ENCODE measurements at places on chromosomes 6 and 20.

DNA sequence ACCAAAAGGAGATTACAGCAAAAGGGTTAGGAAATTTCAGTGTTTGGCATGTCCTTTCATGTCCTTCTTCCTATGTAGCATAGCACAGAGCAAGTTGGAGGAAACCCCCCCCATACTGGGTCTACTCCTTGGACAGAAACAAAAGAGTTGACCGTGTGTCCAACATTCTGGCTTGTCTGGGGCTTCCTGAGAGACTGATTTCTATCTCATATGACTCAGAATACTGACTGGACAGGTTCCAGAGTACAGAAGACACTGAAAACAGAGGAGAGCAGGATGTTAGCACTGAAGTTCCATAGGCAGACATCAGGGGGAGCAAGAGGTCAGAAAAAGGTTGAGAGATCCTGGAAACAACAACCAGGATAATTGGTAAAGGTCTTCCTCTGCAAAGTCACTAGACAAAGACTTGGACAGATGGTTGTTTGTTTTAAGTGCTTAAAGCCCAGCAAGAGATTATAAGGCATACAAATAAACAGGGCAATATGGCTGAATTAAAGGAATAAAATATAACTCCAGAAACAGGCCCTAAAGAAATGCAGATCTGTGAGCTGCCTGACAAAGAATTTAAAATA is 48.4 kb downstream of the USP49 start:
- peak; percentile 25 for DNase-seq

DNA sequence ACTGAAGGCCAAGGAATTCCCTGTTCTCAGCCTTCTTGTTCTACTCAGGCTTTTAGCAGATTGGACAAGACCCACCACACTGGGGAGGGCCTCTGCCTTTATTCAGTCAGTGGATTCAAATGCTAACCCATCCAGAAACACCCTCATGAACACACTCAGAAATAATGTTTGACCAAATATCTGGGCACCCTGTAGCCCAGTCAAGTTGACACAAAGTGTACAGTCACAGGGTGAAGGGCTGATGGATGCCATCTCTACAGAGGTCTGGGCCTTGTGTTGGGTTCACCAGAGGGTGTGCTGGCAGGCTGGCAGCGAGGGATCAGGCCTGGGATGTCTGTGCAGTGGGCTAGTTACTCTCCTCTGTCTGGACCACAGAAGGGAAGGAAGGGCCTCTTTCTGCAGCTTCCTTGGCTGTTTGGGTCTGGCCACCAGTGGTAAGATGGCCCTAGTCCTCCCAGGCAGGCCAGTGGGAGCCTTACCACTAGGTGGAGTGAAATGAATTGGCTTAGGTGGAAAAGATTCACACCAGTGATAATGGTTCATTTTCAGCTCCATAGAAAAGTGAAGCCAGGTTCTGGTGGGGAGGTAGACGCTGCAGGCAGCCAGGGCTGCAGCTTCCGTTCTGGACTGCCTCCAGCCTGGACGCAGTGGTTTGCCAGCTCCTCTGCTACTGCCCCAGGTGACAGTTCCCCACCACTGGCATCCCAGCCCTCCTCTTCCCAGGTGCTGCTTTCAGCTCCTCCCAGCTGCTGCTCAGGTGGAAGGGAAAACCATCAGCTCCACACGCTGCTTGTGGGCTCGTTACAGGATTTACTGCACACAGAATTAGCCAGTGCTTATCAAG is 9.2 kb downstream of the TUBB2A start:
- DNase-seq, result no peak

DNA sequence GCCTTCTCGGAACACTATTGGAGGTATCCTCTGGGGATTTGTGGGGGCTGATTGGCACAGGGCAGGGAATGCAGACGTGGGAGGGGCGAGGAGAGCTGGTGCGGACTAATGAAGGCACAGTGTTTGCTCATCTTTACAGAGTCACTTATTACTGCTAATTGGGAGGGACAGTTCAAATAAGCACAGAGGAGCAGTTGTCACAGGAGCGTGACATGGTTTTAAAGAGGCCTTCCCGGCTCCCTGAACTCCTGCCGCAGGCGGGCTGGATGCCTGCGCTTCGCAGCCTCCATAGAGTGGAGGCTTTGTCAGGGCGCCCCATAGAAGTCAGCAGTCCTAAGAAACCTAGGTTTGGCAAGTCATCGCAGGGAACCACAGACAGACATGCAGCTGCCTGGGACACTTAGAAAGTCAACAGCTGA is 149.6 kb downstream of the LINC00237 start:
- no peak for DNase-seq

GRCh38 chr6:147023148-147023547 is 181.1 kb upstream of the STXBP5 start:
- DNase-seq, result no peak

DNA sequence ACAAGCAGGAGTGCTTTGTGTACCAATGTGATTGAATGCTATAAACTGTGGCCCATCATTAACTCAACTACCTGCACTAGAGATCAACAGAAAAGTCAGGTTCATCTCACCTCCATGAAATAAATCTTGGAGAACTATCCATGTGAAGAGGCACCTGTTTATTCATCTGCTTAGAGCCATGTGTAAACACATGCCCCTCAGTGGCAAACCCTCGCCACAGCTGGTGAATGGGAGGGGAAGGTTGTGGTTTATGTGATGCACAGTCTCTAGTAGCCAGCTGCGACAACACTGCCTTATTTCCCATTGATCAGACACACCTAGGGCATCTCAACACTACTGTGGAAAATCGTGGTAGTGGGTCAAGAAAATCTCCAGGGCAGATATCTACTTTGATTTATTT is 640.2 kb downstream of the PTPRT start:
- no peak for DNase-seq

- DNase-seq, result no peak
Measured at GRCh38 chr6:149259753-149260152, 57.8 kb upstream of the TAB2 start.

GRCh38 chr6:40721271-40721952 is 134.2 kb upstream of the LRFN2 start:
- no peak for DNase-seq

- DNase-seq, result no peak
Measured at GRCh38 chr6:143294265-143294860, 156.1 kb downstream of the ADAT2 start.

DNA sequence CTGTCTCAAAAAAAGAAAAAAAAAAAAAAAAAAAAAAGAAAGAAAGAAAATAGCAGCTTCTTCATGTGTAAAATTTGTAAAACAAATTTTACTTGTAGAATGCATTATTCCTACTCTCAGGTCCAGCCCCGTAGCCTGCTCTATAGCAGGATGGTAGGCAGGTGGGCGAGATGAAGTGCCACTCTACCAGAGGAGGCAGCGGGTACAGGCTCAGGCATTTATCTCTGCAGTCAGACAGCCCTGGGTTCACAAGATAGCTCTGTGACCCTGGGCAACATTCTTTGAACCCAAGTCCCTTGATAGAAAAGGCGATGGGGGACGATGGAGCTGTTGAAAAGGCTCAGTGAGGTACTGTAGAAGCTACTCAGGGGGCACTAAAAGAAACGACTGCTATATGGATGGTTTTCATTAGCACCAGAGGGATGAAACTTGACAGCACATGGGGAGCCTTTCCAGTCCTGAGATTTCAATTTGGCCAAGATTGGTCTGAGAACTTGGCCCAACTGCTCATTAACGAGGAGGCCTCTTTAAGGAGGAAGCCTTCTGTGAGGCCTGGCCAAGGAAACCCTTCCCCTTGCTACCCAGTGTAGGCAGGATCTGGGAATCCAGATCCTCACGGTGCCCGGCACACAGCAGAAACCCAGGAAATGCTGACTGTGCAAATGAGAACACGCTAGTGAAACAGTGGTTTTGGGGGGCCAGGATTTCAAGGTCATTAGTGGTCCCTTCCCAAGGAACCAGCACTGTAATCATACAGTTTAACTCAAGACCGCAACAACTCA is 63.1 kb downstream of the MYH7B start:
- DNase-seq, result no peak

- no peak for DNase-seq
Measured at GRCh38 chr6:105745464-105746129, 340.5 kb upstream of the PRDM1 start.

DNA sequence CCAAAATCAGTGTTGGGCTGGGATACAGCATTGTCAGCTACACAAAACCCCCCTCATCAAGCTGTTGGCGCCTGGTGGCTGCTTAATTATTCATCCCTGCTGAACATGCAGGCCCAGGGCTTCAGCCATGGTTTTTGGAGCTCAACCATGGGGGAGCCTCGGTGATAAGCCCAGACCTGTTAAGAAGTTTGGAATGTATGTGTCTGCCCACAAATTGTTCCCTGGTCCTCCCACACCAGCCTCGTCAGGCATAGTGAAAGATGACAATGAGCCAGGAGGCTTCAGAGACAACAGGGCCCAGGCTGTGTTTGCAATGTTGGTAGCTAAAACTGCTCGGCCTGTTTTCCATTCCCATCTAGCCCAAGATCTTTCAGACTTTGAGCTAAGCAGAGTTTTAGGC is 34.8 kb upstream of the SIRPA start:
- no peak for DNase-seq

DNA sequence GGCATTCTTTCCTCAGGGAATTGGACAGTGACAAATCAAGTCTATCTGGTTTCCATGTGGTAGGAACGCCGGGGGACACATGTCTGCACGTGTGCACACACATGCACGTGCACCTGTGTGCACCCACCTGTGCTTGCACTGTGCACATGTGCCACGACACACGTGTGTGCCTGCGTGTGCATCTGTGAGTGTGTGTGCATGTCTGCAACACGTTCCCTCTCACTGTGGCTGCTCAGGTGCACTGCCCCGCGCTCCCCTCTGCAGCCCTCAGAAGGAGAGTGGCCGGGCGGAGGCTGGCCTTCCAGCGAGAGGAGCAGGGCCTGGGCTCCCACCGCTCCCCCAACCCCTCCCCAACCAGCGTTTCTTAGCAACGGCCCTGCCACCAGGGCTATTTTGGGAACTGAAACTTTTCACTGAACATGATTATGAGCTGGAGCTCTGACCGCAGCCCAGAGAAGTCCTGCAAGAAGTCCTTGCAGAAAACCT is 147.8 kb downstream of the PHACTR3 start:
- no peak for DNase-seq

DNA sequence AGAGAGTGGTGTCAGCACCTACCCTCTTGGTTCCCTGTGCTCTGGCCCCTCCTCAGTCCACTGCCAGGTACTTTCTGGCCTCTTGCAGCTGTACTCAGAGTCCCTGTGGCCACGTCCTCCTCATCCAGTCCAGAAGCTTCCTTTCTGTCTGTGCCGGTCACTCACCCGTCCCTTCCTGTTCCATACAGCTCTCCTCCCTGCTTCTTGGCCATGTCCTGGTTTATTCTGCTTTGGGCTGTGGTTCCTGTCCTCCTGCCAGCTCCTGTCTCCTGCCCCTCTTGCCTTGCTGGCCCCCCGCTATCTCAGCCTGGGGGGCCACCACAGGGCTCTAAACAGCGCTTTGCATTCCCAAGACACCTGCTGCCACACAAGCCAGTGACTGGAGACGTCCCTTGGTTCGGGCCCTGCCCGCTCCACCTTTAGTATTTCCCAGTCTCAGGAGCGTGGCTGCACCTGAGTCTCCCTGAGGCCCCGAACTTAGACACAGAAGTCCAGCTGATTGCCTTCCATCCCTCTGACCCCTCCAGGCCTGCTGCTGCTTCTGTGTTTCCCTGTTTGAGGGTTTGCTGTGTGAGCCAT is 15.5 kb upstream of the RBM38 start:
- DNase-seq, result no peak

- DNase-seq, result no peak
Measured at GRCh38 chr20:64766-65322, 22.6 kb upstream of the DEFB125 start.

DNA sequence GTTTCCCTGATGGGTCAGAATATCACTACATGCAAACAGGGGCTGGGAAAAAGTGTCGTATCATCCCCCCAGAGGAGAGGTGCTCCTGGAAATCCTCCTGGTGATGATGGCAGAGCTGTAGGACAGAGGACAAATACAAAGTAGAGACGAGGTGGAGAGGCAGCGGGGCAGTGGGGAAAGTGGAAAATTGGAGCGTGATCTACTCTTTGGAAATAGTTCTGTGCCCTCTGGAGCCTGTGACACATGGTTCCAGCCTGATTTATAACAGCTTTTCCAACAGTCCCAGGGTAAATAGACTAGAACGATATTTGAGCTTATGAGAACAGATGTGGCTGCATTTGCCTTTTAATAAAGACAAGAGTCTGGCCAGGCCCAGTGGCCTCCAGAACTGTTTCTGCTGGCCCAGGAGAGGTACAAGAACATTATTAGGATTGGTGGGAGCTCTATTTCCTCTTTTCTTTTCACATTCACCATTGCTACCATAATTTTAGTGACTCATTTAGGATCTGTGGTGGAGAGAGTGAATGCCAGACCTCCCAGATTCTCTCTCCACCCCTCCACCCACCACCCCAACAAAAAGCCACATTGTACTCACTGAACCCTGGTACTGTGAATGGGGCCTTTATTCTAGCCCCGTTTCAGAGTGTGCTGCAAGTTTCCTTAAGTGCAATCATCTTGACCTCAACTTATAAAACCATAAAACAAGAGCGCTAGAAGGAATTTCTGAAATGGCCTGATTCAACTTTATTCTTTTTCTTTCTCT is 78.3 kb downstream of the BTBD3 start:
- no peak for DNase-seq

- no peak for DNase-seq
Measured at GRCh38 chr6:19312241-19312978, 524.8 kb upstream of the ID4 start.

- DNase-seq, result no peak
Measured at GRCh38 chr6:51112731-51113130, 294.1 kb downstream of the TFAP2B start.

- no peak for DNase-seq
Measured at GRCh38 chr6:159312206-159312605, 143.0 kb downstream of the FNDC1 start.

- no peak for DNase-seq
Measured at GRCh38 chr6:136982928-136983327, 60.8 kb downstream of the SLC35D3 start.

DNA sequence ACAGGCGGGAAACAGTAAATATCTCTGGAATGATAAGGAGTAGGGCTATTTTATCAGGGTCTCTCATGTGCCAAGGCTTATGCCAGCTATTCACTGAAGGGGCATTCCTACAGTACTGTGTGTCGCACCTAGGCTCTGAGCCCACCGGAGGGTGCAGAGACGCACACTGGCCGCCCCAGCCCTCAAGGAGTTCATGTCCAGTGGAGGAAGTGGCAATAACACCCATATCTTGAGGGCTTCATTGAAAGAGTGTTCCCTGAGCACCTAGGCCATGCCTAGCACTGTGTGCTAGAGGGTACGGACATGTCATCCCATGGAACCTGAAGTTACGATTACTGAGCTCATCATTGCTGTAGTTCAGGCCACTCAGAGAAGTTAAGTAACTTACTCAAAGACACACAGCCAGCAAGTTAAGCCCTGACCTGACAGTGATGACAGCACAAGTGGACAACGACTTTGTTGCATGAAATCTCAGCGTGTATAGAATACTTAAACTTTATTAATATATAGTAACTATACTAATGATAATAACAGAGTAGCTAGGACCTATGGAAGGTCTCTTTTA is 8.7 kb downstream of the CCN5 start:
- DNase-seq, result no peak

DNA sequence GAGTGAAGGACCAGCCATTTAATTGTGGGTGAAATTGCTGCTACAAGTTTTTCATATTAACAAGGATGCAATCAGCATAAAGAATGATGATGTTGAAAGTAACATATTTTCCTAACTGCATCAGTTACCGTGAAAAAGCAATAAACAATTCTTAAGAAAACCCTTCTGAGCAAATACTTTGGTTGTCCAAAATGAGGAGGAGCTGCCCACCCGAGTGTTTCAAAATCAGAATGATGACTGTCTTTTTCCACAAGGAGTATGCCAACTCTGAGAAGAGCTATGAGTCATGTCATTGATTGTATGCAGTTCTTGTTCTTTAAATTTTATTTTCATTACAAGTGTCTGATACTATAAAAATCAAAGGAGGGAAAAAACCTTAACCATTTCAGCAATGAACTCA is 470.5 kb downstream of the COL12A1 start:
- DNase-seq, result no peak

Measured in stimulated activated naive CD4-positive, alpha-beta T cell treated with Interleukin-2 at 50 U/mL for 16 hours (primary cell).